Cardiac muscle cell (in vitro differentiated cells and primary cell): ENCODE measurements at places on chromosomes 16 and 17. TPM values are rescaled to one million over a fixed set of nuclear protein-coding genes. Genes with fewer than 3 reads are reported as not detected.

The CCL16 gene
- total RNA-seq = not detected in 2 replicates

The EFCAB5 gene
- total RNA-seq = 0.12 and 0.88 TPM in 2 replicates

The SOST gene
- 0.85 and 3.2 TPM in 2 replicates for total RNA-seq

The HOXB4 gene
- 12.2 and 12.5 TPM in 2 replicates for total RNA-seq

DNA sequence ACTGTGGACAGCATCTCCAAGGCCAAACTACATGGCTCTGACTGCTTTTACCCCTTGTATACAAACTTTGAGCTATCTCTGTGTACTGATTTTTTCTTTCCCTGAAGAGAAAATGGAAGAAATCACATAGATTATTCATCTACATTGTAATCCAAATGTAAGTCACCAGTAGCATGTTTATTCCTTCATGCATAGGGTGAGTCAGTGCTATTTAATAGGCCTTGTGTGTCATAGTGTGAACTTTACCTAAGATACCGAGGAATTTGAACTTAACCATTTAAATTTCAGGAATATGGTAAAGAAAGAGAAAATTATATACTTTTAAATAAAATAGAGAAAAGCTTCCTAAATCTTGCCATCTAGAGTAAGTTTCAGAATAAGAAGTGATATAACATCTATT lies 16.5 kb downstream of the PHKB start:
- no peak for DNase-seq

DNA sequence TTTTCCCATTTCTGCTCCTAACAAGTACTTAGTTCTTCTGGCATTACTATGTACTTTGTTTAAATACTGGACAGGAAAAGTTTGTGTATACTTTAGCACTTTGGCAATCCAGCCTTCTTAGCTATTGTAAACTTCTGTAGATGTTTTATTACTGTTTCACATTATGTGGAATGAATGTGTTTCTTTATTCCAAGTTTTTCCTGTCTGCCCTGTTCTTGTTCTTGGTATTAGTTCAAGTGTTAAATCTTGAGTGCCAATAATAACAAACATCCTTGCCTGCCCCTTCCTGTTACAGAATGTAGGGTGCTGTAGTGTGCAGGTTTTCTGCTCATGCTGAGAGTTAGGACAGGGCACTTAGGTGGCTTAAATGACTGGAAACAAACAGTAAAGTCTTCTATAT lies 7.3 kb upstream of the CAPNS2 start:
- peak; percentile 55 for DNase-seq

DNA sequence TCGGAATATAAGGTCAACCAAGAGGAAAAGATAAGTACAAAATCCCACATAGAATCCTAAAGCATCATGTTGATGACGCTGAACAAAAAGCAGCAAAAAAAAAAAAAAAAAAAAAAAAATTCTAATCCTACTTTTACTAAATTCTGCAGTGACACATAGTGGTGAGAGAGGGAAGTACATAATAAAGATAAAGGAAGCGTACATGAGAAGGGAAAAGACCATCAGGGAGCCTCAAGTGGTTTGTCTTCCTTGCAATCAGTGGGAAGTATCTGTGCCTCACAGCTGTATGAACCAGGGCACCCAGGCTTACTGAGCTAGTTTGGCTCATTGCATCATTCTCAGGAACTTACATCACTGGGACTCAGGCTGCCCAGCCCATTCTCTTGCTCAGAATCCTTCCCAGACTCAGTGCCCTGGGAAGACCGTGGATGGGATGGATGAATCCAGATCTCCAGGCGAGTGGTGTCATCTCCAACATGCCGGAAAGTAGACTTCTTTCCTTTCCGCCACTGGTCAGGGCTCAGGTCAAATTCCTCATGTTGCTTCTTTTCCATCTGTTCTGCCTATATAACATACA lies 21.2 kb downstream of the SMG6 start:
- DNase-seq = peak; percentile 89

DNA sequence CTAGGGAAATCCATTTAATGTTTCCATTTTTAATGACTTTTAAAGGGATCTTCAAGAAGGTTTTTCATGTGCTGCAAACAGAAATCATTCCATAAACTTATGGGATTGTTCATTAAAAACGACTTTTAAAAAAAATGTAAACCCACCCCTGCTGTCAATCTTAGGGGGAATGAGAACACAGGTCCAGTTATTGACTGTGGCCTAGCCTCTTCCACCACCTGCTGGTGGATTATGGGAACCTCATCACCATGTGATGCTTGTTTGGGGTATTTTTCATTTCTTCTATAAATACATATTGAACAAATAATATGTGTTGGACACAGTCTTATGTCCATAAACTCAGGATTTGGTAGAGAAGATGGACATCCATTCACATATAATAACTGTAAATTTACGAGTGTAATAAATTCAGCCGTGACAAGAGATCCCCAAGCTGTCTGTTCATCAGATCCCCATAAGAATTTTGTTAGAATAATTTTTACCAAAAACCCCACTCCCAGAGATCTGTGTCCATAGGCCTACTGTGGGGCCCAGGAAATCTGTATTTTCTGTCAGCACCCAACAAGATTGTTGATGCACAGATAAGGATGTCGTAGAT lies 42.0 kb upstream of the TMC5 start:
- peak; percentile 71 for DNase-seq

DNA sequence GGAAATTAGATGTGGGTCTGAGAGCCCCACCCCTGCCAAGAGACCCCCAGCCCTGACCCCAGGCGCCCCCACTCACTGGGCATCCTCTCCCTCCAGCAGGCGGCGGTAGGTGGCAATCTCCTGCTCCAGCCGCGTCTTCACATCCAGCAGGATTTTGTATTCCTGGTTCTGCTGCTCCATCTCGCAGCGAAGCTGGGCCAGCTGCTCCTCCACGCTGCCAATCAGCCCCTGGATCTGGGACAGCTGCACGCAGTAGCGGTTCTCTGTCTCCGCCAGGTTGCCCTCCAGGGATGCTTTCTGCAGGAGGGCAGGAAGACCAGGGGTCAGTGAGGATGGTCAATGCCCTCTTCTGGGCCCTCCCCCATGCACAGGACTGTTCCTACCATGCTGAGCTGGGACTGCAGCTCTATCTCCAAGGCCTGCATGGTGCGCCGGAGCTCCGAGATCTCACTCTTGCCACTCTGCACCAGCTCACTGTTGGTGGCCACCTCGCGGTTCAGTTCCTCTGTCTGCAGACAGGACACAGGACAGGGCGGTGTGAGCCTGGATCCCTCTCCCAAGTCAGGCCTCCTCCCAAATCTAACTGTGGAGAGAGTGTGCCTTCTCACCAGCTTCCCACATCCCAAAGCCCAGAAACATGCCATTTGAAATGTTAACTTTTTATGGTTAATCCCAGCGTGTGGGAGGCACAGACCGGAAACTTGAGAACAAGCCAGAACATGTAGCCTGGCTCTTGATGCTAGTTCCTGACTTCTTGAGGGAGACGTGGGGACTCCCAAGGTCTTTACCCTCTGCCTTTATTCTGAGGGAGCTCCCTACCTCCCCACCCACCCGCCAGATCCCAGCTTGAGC lies 3.6 kb downstream of the KRT17 start:
- no peak for DNase-seq

- DNase-seq = no peak
Measured at GRCh38 chr17:36500745-36501225, 14.3 kb downstream of the ZNHIT3 start.

DNA sequence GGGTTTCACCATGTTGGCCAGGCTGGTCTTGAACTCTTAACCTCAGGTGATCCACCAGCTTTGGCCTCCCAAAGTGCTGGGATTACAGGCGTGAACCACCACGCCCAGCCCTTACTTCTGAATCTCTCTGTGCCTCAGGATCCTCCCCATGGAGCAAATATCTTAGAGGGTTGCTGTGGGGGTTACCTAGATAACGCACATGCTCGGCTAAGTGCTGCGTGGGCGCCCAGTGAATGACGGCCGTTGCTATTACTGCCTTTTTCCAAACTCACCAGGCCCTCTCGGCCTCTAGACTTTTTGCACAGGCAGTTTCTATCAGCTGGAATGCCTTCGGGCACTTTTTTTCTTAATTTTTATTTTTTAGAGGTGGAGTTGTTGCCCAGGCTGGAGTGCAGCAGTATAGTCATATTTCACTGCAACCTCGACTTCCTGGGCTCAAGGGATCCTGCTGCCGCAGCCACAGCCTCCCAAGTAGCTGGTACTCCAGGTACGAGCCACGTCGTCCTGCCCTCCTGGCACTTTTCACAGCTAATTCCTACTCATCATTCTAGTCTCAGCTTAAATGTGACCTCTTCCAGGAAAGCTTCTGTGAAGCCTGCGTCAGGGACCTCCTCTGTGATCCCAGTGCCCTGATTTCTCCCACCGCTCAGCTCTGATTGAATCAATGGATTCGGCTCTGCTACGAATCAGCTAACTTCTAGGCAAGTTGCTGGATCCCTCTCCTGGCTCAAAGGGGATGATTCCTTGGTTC lies 8.6 kb downstream of the CCDC102A start:
- no peak for DNase-seq

DNA sequence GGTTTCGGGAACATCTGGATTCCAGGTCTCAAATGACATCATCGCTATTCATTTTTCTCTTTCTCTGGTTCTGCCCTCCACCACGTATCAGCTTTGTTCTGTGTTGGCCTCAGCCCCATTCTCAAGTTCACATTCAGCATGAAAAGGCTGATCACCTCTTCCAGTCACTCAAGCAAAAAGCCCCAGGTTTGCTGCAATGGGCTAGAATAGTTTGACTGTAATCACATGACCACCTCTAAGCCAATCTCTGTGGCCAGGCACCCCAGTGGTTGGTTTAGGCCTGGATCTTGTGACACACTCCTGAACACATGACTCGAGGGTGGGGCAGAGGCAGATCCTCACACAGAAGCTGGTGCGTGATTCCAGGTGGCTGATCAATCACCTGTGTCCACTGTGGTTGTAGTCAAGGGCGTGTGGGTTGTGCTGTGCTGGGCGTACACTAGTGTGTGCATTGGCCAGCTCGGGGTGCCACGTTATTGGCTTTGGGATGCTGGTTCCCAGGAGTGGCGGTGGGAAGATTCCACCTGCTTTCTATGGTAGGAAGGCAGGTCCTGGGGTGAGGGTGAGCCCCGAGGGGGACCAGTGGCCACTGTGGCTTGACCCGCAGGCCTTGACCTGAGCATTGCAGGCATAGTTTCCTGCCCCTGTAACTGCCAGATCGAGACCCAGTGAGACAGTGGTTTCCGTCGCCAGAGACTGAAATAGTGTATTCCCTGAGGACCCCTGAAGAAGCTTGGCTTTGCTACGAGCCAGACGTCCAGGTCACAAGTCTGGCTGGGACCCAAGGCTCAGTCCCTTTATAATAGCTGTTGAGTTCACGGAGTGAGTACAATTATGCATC lies 12.0 kb downstream of the EEF2K start:
- no peak for DNase-seq

DNA sequence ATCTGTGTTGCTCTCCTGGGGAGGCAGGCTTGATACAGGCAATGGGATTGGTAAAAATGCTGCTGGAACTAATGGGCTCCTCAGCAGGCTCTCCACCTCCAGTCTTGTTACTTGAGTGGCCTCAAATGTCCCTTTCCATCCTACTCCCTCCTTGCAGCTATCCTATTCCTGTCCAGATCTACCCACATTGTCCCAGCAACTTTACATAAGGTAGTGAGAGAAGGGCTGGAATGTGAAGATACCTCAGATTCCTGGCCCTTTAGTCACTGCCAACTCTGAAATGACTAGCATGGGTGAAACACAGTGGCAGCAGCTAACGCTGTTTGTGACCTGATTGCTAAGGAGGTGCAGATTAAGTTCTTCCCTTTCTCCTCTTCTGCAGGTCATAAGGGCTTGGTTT lies 210.1 kb upstream of the HS3ST4 start:
- DNase-seq = no peak

- DNase-seq = no peak
Measured at GRCh38 chr17:73210002-73210678, 17.3 kb downstream of the COG1 start.

DNA sequence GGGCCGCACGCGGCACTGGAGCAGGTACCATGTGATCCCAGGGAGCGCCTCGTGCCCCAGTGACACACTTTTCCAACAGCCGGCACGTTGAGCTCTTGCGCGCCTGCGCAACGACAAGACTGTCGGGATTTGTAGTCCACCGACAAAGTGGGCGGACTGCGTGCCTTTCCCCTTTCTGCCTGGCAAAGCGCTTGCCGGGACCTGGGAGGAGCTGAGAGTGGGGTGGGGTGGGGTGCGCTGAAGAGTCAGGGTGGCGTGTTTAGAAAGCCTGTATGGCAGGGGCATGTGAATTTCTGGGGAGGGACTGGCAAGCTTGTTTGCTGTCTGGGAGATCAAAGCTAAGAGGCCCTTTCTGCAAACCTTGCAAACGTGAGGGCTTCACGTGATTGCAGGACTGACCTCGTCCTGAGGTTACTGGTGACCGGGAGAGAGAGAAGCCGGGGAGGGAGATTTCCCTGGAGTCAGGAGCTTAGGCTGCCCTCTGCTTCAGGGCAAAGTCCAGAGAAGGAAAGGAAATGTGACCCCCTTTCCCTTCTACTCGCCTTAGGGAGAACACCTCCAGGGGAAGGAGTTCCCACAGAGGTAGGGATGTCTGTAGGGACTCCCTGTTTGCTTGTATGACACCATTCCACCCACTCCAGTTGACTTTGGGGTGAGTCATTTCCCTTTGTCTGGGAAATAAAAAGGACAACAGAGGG lies 429 bp upstream of the NR1D1 start:
- peak; percentile 98 for DNase-seq

GRCh38 chr16:89687092-89687940 lies 827 bp downstream of the CDK10 start:
- no peak for DNase-seq

GRCh38 chr17:21003007-21003621 lies 39.7 kb downstream of the USP22 start:
- no peak for DNase-seq

- DNase-seq = peak; percentile 23
Measured at GRCh38 chr17:46865100-46865499, 13.7 kb downstream of the WNT9B start.

DNA sequence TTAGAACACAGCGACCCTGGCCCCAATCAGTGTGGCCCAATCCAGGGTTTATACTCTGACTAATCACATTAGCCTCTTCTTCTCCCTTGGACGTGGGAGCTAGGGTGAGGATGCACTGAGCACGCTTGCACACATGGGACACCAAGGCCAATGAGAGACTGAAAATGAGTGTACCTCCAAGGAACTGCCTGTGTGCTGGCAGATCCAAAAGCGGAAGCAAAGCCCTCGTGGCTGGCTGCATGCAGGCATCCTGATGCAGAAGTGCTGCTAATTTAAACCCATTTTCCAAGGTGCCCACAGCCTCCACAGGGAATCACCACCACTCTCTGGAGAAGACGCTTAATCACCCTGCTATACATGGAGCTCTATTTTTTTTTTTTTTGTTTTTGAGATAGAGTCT lies 375.3 kb upstream of the XYLT1 start:
- no peak for DNase-seq
